ENCODE measurements at places on chromosomes 12 and 14.

- DNase-seq = no peak
These were observed 12.9 kb downstream of the ETV6 start for GRCh38 chr12:11662369-11662768.

DNA sequence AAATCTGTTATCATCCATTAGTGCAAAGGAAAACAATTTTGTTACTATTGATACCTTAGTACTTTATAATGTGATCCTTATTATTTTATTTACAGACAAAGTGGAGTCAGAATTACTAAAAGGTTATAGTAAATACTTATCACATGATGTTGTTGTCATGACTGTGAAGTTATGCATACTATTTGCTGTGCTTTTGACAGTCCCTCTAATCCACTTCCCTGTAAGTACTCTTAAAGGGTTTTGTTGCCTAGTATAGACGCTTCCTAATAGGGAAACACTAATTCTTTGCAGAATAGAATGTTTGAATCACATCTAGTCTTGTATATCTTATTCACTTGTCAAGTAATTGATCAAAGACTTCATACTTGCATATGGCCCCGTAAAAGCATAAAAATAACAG, 69.4 kb downstream of the SLC38A6 start:
- DNase-seq = no peak

DNA sequence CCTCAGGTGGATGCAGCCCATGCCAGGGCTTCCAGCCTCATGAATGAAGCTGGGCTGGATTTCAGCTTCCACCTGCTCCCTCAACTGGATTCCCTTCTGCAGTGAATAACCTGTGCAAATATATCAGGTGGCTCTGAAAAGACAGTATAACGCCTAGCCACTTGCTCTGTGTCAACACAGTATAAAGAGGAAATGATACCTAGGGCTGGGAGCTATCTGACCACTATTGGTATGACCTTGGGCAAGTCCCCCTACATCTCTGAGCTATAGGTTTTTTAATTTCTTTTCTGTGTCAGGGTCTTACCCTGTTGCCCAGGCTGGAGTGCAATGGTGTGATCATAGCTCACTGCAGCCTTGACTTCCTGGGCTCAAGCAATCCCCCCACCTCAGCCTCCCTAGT, 19.8 kb downstream of the ISM2 start:
- no peak for DNase-seq

GRCh38 chr12:62292761-62293344, 32.6 kb downstream of the USP15 start:
- no peak for DNase-seq

GRCh38 chr14:53596853-53597525, 359.6 kb downstream of the BMP4 start:
- DNase-seq = no peak

DNA sequence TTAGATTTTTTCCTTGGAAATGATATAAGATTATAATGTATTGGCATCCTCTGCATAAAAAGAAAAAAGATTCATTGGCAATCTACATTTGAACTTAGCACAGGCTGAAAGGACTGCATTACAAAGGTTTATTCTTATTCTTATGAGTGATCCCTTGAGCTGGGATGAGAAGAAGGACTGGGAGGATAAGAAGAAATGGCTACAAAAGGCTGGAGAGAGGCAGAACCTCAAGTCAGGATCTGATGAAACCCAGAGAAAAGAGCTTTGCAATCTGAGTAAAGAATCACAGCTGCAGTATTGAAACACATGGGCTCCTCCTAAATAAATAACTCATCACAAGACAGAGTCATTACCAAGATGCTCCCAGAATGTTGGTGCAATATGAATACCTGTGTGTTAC, 1635.4 kb upstream of the FLRT2 start:
- DNase-seq = peak; percentile 39

- DNase-seq = no peak
These were observed 459.7 kb downstream of the BTG1 start for GRCh38 chr12:91685917-91686316.

DNA sequence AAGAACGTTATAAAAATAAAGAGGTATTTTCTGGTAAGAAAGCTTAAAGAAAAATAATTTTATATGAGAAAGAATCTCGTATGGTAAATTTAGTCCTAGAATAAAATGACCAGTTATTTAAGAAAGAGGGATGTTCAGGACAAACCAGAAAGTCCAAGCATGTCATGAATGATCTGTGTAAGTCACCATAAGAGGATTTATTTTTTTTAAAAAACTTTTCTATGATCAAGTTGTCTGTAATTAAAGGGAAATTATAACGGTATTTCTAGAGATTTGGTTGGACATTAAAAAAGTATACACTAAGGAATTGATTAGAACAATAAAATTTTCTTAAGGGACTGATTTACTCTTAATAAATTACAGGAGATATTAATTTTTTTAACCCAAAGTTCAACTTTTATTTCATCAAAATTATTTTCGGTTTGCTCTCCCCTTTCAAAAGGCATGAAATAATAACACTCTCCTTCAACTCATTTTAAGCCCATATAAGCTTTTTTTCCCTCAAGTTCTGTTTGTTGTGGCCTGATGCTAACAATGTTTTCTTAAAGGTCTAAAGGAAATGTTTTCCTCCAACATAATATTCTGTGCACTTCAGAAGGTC, 49.9 kb upstream of the CPSF6 start:
- DNase-seq = no peak

- DNase-seq = no peak
These were observed 147.5 kb downstream of the SLC2A13 start for GRCh38 chr12:39958377-39958776.

DNA sequence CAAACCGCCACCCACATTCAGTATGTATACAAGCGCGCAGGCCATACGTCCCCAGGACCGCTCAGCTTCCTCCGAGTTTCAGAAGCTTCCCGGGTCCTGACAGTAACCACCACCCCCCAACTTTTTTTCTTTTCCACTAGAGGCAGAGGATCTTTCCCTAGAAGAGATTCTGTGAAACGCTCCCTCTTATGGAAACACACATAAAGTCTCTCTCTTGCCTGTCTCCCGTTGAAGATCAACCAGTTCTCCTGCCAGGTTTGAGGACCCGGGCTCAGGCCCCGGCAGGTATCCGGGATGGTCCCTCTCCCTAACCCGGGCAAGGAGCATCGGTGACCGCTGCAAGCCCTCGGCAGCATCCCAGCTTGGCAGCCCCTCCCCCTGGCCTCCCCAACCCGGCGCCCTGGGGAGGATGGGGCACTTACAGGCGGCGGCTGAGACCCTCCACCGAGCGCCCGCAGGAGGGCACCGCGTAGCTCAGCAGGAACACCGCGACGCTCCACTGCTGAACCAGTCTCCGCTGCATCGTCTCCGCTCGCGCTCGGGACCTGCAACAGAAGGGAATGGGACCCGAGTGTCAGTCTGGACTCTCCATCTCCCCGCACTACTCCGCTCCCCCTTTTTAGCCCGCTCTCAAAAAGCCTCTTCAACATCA, 3.4 kb downstream of the PTHLH start:
- peak; percentile 22 for DNase-seq

GRCh38 chr12:2582631-2583030, 212.1 kb upstream of the FKBP4 start:
- no peak for DNase-seq

DNA sequence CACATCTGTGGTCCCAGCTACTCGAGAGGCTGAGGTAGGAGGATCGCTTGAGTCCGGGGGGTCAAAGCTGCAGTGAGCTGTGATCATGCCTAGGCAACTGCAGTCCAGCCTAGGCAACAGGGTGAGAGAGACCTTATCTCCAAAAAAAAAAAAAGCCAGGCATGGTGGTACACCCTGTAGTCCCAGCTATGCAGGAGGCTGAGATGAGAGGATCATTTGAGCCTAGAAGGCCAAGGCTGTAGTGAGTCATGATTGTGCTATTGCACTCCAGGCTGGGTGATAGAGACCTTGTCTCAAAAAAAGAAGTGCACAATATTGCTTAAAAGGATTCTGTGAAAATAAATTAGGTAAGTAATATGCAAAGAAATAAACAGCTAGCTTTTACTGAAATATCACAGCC, 17.0 kb downstream of the NAA25 start:
- no peak for DNase-seq

DNA sequence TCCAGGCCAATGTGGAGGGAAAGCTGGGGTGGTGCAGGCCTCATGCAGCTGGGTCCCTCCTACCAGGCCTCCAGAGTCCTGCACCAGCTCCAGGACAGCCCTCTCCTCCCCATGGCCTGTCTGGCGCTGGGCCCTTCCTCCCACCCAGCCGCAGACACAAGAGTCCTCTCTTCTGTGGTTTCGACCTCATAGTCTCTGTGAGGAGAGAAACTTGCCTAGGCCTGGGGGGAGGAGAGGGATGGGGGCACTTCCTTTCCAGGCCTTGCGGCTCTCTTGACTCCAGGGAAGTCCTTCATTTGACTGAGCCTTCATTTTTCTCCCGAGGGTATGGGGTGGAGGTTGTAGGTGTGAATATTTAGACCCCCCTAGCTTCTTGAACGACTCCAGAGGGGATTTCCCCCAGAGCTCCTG, 2.3 kb downstream of the MMP14 start:
- no peak for DNase-seq

DNA sequence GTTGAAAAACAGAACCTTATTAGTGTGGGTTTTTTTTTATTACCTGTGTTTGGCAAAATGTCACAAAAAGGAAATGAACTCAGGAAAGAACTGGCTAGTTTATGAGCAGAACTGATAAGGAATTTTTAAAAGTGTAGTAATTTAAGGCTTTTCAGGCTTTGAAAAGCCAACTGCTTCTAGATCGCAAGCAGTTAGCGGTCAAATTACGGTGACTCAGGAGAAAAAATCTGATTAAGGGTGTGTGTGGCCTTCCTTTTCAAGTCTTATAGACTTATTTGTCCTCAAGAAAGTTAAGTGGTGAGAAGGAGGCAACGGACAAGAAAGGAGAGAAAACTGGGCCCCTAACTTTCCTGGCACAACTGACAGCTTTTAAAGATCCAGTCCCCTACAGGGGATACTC, 33.4 kb downstream of the PDZRN4 start:
- no peak for DNase-seq

DNA sequence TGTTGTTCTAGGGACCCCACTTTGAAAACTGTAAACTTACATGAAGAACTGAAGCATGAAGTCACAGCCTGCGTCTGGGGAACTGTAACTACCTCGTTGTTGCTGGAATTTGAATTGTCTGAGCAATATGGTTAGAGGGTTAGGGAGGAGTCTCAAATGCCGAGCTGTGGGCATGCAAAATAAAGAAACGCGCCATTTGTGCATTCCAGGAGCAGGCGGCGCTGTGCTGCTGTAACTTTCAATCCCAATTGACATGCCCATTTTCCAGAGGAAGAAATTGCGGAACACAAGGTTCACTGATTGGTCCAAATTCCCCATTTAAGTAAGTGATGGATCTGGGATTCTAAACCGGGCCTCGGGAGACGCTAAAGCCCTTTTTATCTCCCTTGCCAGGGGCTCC, 61.3 kb downstream of the ZNF664 start:
- DNase-seq = no peak

GRCh38 chr14:36506732-36507614, 13.1 kb downstream of the NKX2-1 start:
- no peak for DNase-seq

DNA sequence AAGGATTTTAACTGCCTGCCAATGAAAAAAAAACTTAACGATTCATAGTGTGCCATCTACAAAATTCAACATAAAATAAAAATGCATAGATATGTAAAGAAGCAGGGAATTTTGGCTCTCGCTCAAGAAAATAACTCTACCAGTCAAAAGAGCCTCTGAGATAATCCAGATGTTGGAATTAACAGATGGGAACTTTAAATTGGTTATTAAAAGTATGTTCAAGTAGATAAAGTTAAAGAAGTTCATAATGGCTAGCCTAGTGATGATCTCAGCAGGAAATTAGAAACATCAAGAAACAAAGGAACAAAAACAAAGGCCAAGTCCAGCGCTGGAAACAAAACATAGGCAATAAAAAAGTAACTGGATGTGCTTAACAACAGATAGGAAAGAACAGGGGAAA, 23.1 kb downstream of the PIK3C2G start:
- no peak for DNase-seq

GRCh38 chr14:72801836-72802587, 91.9 kb downstream of the DPF3 start:
- no peak for DNase-seq

- no peak for DNase-seq
These were observed 188.2 kb upstream of the DDHD1 start for GRCh38 chr14:53341324-53341723.

- DNase-seq = no peak
These were observed 203.8 kb downstream of the CRADD start for GRCh38 chr12:93880853-93881522.
